ENCODE measurements at places on chromosomes 13 and 19.

GRCh38 chr19:45553464-45553863 lies 31.1 kb downstream of the OPA3 start:
- no peak for DNase-seq

GRCh38 chr13:106560821-106561220 lies 7.1 kb downstream of the ARGLU1 start:
- DNase-seq: no peak

- no peak for DNase-seq
Measured at GRCh38 chr19:2652504-2653099, 49.9 kb downstream of the GNG7 start.

DNA sequence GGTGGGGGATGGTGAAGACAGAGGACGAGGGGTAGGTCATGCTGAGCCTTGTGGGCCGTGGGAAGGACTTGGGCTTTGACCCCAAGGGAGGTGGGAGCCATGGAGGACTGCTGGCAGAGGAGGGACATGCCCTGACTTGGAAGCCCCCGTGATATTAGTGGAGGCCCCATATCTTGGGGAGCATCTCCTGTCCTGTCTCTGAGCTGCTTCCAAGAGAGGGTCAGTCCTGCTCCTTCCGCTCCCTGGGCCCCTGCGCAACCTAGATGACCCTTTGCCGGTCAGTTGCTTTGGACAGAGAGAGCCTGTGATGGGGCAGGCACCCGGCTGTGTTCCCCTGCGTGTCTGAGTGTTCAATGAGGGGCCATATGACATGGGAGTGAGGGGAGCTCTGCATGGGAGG lies 5.2 kb downstream of the TLE6 start:
- no peak for DNase-seq

- DNase-seq: no peak
Measured at GRCh38 chr13:38854226-38854625, 136.4 kb downstream of the STOML3 start.

GRCh38 chr19:4568886-4569285 lies 9.4 kb upstream of the SEMA6B start:
- no peak for DNase-seq

DNA sequence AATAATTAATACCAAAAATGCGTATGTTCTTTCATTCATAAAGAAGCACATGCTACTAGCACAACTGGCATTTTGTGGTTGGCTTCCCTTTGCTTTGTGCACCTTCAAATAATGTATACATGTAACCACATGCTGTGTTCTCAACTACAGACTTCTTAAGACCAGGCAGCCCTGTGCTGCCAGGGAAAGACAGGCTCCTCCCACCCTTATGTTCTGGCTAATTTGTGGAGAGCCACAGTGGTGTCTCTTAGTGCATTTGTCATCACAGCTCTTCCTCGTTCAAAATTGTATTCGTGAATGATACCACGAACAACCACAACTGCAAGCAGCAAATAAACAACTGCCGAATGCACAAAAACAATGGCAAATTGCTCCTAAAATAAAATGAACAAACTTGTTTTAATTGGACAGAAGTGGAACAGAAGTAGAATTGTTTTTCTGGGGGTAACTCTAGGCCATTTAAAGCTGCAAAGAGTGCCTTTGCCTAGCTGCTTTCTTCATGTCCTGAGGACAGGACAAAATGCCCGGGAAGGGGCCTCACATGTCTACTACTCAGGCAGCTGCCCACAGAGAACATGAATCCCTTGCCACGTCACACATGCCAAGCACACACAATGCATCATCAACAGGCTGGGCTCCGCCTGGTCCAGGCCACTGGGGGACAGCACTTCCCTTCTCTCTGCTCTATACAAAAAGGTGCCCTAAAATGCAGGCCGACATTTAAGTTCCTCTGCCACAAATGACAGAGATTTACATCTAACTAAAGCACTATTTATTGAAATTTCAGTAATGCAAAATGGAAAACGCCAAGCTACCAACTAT lies 21.7 kb downstream of the IRS2 start:
- no peak for DNase-seq

GRCh38 chr19:55641426-55642152 lies 787 bp downstream of the ZNF580 start:
- no peak for DNase-seq

GRCh38 chr13:33868343-33868994 lies 50.5 kb downstream of the RFC3 start:
- no peak for DNase-seq

GRCh38 chr19:55212447-55212846 lies 3.1 kb upstream of the PTPRH start:
- DNase-seq: no peak

DNA sequence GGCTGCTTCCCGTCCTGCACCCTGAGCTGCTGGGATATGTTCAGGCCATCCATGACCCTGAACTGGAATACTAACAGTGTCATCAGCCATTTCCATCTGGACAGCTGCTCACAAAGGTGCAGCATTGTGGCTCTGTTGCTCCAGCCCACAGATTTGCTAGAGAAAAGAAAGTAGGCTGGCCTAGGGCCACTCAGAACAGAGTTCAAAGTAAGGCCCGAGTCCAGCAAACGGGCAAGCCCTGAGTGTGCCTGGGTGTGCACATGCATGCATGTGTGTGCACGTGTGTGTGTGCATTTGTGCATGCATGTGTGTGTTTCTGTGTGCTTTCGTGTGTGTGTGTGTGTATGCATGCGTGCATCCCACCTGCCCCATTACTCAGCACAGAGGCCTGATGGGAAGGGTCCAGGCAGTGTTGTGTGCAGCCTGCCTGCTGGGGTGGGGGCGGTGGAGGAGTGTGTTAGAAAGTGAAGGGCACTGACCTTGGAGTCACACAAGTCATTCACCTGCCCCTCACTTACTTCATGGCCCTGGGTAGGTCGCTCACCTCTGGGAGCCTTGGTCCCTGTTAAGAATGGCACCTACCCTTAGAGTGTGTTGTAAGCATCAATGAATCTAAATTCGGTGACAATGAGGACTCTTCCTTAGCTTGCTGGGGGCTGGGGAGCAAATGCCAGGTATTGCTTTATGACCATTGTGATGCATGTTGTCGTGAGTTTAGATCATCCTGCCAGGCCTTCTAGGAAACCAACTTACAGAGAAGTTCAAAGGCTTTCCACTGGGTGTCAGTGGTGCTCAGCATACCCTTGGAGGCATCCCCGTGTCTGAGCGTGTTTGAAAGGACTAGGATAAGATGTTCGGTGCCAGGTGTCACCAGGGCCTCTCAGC lies 53.2 kb downstream of the GPR12 start:
- DNase-seq: peak; percentile 50

DNA sequence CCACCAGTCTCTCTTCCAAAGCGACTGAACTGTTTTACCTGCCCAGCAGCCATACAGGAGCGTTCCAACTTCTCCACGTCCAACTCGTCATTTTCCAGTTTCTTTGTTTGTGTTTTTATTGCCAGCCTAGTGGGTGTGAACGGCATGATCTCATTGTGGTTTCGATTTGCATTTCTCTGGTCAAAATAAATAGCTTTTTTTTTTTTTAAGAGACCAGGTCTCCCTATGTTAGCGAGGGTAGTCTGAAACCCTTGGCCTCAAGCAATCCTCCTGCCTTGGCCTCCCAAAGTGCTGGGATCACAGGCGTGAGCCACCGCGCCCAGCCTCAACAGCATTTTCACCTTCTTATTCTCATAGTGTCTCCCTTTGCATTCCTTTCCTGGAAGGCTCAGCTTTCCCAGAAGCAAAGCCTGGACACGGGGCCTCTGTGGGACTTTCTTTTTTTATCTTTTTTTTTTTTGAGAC lies 4.2 kb upstream of the JSRP1 start:
- no peak for DNase-seq

GRCh38 chr13:43838909-43839308 lies 40.6 kb downstream of the CCDC122 start:
- no peak for DNase-seq

- no peak for DNase-seq
Measured at GRCh38 chr13:102040812-102041211, 361.0 kb downstream of the FGF14 start.

DNA sequence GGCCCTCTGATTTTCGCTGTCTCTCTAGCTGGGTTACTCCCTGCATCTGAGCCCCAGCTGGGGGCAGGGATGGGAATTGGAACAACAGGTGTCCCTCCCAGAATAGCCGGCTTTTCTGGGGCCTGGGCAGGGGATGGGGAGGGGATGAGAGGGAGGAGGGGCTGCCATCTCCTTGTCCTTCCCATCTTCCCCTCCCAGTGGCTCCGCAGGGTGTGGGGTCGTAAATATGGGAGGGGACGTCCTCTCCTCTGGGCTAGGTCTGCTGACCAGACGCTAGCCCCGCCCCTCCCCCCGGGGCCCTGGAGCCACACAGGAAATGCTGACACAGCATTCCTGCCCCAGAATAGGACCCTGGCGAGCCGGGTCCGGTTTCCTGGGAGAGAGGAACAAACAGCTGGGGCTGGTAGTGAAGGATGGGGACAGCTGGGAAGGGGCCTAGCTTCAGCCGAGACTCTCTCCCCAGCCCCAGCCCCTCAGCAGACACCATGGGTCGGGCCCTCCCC lies 1.1 kb downstream of the RYR1 start:
- no peak for DNase-seq

DNA sequence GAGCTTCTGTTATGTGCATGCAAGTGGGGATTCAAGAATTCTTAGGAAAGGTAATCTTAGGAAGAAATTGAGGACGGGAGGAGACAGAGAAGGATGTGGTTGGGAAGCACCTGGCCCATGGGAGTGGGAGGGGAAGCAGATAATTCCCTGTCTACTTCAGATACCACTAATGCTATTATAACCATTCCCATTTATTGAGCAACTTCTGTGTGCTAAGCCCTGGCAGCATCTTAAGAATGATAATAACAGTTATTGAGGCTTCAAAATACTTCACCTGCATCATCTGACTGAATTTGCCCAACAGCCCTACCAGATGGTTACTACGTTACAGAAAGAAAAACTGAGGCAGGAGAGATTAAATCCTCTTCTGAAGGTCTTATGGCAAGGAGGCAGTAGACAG lies 1.4 kb downstream of the EPS8L1 start:
- DNase-seq: no peak

DNA sequence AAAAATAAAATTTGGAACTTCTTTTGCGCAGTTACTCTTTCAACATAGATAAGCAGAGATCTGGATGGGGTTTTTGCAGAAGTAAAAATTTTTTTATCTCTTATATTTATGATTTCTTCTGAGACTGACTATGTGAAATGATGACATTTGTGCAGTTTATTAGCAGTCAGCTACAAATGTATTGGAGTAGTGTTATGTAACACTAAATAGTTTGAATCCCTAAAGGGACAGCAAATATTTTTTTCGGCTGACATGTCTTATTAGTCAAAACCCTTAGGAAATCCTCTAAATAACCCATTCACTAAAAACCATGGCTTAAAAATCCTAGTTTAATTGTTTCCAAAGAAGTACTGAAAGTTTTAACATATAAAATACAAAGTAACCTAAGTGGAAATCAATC lies 48.0 kb upstream of the EDNRB start:
- DNase-seq: no peak

GRCh38 chr19:1757468-1758230 lies 4.3 kb downstream of the ONECUT3 start:
- DNase-seq: no peak

DNA sequence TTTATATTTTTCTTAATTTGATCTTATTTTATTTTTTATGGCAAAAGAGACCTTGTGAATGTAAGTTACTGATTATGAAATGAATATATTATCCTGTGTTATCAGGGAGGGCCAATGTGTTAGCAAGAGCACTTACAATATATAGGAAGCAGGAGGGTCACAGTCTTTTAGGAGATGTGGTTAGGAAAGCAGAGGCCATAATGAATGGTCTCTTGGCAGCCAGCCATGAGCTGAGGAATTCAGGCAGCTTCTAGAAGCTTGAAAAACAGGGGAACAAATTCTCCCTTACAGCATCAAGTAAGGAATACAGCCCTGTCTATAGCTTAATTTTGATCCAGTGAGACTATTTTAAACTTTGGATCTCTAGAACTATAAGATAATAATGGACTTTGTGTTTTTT lies 2374.6 kb downstream of the PCDH9 start:
- no peak for DNase-seq

DNA sequence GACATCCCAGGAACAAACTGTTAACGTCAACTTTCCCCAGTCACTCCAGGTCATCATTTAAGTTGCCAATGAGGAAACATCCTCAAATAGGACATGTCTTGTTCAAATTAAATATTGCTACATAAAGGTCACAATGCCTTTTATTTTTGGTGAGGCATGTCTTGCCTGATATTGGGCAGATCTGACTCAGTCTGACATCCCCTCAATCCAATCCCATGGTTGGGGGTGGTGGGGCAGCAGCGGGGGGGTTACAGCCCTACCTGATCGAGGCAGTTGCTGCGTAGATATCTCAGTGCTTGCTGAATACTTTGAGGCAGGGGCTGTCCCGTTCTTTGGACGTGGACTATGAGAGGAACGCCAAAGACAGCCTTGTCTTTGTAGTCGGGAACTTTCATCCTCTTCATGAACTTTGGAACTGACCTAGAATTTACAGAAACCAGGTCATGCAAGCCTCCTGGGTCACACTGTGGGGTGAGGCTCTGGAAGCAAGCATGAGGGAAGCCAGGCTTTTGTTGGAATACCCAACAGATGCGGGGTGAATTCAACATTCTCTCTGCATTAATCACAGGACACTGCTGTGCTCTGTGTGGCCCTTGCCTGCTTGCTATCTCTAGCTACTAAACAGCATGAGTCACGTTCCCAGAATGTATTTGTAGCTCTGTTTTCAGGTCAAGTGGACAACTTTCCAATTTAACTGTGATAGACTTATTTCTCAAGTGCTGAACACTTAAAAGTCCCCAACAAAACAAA lies 109.8 kb downstream of the KL start:
- DNase-seq: peak; percentile 13

DNA sequence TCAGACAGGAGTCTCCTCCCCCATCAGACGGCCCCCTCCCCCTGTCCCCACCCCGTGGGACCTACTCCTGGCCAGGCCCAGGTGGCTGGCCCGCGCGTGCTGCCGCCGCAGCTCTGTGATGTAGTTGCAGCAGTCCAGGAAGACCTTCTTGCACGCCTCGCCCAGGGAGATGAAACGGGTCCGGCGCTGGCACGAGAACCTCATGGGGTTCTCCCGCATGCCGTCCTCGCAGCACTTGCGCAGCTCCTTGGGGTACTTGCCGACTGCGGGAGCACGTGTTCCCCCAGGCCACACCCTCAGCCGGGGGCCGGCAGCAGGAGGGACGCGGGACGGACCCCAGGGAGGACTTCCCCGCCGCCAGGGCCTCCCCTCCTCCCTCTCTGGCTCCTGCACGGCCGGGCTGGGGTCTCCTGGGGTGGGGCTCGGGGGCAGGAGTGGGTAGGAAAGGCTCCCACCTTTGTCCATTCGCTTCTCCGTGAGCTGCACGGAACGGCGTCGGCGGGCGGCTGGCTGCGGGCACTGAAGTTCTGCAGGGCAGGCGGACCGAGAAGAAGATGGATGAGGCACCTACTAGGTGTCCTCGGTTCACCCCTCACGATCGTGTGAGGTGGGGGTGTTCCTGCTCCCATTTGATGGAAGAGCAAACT lies 13.3 kb downstream of the C3 start:
- DNase-seq: no peak

DNA sequence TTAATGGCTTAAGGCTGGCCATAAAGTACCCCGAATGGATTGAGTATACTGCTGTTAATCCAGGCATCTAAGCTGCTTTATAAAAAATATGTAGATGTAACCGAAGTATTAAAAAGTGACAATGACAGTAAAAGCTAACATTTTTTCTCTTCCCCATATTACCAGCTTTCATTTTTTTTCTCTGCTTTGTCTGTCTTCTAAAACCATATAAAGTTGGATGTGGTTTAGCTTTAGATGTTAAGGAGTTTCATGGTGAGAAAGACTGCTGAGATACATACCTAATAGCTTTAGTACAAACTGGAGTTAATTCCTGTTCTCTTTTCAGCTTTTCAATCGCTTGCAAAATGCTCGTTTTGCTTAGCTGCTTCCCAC lies 838 bp downstream of the AKAP11 start:
- DNase-seq: no peak

All from iPS DF 6.9 (cell line).